ENCODE measurements at places on chromosomes 3 and 15. TPM values are rescaled to one million over a fixed set of nuclear protein-coding genes. Genes with fewer than 3 reads are reported as not detected.

GRCh38 chr15:85462029-85462428 lies 81.6 kb downstream of the AKAP13 start:
- no peak for DNase-seq

GRCh38 chr3:66394019-66394752 lies 106.6 kb downstream of the LRIG1 start:
- no peak for DNase-seq

AGBL1 gene
- polyA plus RNA-seq: 0.14 TPM

GRCh38 chr3:37147666-37148065 lies 26.7 kb downstream of the LRRFIP2 start:
- DNase-seq: no peak

GPR62 gene
- 0.64 TPM for polyA plus RNA-seq

- DNase-seq: peak; percentile 23
These were observed 30.7 kb downstream of the C3orf38 start for GRCh38 chr3:88180398-88180999.

- no peak for DNase-seq
These were observed 1031.7 kb upstream of the CFAP20DC start for GRCh38 chr3:60081381-60082095.

- no peak for DNase-seq
These were observed 177.4 kb downstream of the SQOR start for GRCh38 chr15:45812200-45812599.

GRCh38 chr3:143291836-143292447 lies 172.4 kb downstream of the CHST2 start:
- no peak for DNase-seq

CGNL1 gene
- 67.4 TPM for polyA plus RNA-seq

GRCh38 chr3:61855211-61855610 lies 293.8 kb downstream of the PTPRG start:
- no peak for DNase-seq

- no peak for DNase-seq
These were observed 153.3 kb downstream of the USP13 start for GRCh38 chr3:179806177-179806576.

SPINT1 gene
- 73.6 TPM for polyA plus RNA-seq

GRCh38 chr3:167450195-167450594 lies 23.6 kb downstream of the SERPINI2 start:
- no peak for DNase-seq

- no peak for DNase-seq
These were observed 70.3 kb downstream of the RAD18 start for GRCh38 chr3:8893001-8893400.

- DNase-seq: no peak
These were observed 6.6 kb downstream of the EHD4 start for GRCh38 chr15:41965441-41966413.

DNA sequence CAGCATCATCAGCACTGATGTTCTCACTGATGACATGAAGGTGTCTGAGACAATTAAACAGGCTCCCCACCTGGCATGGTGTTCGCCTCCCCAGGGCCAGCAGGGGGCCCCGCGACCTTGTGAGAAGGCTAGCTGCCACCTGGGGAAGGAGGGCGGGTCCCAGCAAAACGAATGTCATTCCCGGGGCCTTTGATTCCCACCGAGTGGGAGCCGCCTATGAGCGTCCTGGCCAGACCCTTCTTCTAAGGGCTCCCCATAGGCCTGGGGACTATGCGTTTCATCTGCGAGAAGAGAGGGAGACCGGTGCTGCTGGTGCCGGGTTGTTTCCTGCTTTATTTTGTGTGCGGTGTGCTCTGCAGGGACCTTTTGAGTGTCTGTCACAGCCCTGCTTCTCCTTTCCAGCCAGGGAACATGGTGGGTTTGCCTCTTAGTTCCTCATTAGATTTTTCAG lies 20.5 kb upstream of the MINDY4B start:
- peak; percentile 37 for DNase-seq

DNA sequence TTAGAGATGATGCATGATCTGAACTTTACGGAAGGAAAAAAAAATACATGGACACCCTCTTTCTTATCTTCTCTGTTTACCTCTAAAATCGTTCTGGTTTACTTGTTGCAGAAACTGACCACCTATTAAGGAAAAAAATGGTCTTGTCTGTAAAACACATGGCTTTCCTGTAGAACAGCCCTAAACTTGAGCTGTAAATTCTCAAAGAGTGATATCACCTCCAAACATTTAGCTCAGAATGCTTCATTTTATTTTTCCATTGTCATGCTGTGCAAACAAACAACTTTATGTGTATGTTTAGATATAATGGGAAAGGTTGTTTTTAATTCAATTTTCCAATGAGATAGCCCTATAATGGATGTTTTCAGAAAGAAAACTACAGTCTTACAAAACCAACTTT lies 237.4 kb upstream of the NR2F2 start:
- no peak for DNase-seq

MTHFS gene
- 39.6 TPM for polyA plus RNA-seq

DNA sequence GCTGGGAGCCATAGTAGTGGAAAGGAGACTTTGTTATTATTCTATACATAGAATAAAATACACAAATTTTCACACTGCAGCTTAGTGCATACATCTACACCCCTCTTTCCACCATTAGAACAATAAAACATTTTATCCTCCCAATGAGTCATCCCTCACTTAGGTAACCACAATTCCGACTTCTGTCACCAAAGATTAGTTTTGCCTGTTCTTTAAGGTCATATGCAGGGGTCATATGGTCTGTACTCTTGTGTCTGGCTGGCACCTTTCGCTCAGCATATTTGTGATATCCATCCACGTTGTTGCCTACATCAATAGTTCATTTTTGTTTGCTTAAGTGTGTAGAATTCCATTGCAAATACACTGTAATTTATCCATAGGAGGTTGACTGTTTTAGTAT lies 399.4 kb downstream of the SHQ1 start:
- DNase-seq: no peak

RETNLB gene
- not detected for polyA plus RNA-seq

DNA sequence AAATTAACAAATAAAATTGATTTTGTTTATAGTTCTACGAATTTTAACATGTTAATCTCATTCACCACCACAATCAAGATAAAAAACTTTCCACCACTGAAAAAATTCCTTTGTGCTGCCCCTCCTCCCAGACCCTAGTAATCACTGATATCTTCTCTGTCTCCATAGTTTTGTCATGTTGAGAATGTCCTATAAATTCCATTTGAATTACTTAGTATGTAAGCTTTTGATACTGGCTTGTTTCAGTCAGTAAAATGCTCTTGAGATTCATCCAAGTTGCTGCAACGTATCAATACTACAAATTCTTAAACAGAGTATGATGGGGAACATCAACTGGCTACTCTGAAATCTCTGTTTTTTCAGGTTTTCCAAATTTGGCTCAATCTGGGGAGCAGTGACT lies 129.6 kb downstream of the CTNNB1 start:
- DNase-seq: no peak

DNA sequence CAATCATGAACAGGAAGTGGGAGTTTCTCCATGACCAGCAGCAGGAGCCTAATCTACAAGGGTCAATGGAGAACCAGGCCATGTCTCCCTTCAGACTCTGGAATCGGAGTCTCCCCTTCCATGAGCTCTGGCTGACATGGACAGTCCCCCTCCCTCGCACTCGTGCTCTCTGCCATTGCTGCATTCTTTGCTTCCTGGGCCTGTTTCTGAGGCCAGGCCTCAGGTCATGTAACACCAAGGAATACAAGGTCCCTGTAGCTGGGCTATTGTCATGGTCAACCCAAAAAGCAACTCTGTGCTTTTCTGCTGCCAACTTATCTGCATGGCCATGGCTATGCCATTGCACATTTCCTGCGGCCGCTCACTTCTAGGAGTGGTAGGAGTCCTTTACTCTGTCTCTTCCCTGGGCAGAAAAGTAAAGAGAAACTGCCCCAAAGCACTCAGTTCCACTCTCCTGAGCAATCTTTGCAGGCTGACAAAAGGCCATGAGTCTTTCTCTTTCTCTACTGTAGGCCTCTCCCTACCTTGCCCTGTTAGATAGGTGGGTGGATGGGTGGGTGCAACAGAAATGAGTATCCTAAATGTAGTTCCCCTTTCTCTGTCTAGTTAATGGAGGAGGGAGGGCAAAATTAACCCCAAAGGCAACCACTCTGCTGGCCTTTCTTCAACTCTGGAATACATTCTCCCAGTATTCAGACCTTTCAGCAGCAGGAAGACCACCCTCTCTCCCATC lies 40.8 kb upstream of the PROK2 start:
- DNase-seq: no peak

TRIM42 gene
- polyA plus RNA-seq: 0.09 TPM

DNA sequence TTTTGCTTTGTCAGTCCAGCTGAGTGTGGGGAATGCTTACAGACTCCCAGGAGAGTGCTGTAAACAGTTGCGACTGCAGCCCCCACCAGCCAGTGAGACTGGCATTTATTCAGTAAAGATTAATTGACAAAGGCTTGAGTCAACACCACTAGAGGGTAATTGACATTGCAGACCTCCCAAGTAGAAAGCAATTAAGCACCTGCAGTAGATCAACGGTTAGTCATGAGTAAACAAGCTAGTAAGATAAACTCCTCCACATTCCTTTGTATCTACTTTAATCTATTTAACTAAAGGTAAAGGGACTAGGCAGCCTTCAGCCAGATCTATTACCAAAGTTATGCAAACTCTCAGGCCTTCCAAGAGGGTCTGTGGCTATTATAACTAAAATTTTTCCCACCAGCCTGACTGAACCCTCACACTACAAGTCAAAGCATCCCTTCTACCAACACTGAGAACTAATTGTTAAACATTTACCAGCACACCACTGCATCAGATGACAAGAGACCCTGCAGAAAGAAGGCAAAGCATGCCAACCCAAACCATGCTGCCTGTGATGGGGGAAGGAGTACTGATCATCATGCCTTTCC lies 30.5 kb upstream of the GALNT15 start:
- DNase-seq: no peak

GRCh38 chr3:105715372-105715771 lies 153.4 kb downstream of the CBLB start:
- no peak for DNase-seq

CATSPER2 gene
- polyA plus RNA-seq: 3.3 TPM

- no peak for DNase-seq
These were observed 1089.8 kb upstream of the CADM2 start for GRCh38 chr3:83868909-83869567.

BCL2A1 gene
- polyA plus RNA-seq: not detected

- DNase-seq: no peak
These were observed 168.7 kb downstream of the TMEM108 start for GRCh38 chr3:133206921-133207320.

DNA sequence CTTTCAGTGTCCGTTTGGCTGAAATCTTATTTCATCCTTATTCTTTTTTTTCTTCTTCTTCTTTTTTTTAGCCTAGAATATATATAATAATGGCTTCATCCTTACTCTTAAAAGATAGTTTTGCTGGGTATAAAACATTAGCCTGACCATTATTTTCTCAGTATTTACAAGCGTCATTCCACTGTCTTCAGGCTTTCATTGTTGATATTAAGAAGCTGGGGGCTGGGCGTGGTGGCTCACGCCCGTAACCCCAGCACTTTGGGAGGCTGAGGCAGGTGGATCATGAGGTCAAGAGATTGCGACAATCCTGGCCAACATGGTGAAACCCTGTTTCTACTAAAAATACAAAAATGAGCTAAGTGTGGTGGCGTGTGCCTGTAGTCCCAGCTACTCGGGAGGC lies 10.6 kb downstream of the ZNF710 start:
- DNase-seq: no peak

Measured in renal pelvis (tissue), 12 donors.